Right renal pelvis (tissue), 4 donors: ENCODE measurements at places on chromosomes 12 and 14.

DNA sequence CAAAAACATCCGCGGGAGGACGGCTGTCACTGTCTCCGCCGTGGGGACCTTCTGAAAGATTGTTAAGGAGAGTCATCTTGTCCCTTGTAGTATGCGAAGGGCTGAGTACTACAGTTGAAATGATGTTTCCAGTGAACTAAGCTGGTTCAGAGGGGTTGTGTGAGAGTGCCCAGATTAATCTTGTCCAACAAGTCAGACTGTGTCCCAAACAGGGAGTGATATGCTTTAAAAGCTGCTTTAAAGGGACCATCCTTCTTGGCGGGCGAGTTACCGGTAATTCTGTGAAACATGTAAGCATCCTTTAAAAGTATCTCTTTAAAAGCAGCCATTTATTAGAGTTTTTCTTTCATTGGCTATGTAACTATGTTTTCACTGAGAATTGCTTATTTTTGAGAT, 1.1 kb downstream of the WDR20 start:
- DNase-seq: no peak

DNA sequence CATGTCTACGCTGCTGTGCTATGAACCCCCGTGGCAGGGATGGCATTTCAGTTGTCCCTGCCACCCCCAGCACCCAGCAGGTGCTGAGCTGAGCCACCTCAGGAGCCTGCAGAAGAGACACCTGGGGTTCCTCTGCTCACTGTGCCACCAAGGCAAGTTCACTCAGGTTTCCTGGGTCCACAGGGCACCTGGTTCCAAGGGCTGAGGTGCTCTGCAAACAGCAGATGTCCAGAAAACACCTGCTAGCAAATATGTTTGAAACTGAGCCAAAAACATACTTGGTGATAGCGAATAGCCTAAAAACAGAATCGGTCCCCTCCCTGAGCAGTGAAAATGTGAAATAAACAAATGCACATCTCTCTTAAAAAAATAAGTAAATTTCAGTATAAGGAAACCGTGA, 35.6 kb upstream of the GPR68 start:
- no peak for DNase-seq

DNA sequence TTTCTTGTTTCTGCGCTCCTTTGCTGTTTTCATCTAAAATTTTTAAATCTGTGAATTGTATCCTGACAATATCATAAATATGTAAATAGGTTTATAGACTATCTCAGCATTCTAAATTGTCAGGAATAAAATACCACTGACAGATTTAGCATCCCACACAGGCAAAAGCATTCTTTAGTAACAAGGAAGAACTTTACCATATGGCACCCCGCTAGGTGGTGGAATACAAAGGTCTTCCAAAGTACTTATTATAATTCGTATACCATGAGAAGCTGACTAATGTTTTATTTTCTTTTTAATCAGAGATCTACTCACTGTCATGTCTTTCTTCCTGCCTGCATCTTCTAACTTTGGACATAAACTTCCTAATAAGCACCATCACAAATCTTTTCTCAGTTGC, 328.8 kb upstream of the NOVA1 start:
- no peak for DNase-seq

- no peak for DNase-seq
These were observed 4.8 kb upstream of the AMN start for GRCh38 chr14:102917469-102918211.

DNA sequence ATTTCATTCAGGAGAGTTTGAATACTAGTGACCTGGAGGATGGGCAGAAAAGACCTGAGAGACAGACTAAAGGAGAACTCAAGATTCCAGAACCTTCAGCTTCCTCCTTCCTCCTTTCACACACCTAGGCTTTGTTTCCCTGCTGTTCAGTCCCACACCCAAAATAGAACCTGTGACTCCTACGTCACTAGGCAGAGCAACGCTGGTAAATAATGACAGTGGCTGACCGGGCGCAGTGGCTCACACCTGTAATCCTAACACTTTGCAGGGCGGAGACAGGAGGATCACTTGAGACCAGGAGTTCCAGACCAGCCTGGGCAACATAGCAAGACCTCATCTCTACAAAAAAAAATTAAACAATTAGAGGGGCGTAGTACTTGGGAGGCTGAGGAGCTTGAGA, 166.4 kb upstream of the FKBP4 start:
- DNase-seq: no peak

- no peak for DNase-seq
These were observed 24.9 kb downstream of the CRACR2A start for GRCh38 chr12:3727877-3728632.

GRCh38 chr14:92656306-92657081, 91.9 kb downstream of the LGMN start:
- DNase-seq: no peak

GRCh38 chr12:88658009-88658408, 77.7 kb upstream of the KITLG start:
- DNase-seq: no peak

GRCh38 chr12:44246482-44247105, 410.7 kb downstream of the TMEM117 start:
- DNase-seq: no peak

DNA sequence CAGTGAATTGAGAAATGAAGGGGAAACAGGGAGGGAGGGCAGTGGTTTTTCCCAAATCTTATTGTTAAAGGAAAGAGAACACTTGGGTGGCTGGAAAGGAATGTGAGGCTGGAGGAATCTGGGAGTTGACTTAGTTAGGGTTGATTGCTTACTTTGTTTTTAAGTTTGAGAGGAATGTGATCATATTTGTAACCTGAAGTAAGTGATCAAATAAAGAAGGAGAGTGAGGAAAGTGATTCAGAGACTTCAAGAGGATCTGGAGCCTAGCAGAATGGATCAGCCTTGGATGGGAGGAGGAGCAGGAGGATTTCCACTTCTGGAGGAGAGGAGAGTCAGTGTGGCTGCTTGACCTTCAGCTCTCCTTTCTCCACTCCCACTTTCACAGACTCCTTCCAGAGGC, 6.0 kb upstream of the LRP6 start:
- no peak for DNase-seq

DNA sequence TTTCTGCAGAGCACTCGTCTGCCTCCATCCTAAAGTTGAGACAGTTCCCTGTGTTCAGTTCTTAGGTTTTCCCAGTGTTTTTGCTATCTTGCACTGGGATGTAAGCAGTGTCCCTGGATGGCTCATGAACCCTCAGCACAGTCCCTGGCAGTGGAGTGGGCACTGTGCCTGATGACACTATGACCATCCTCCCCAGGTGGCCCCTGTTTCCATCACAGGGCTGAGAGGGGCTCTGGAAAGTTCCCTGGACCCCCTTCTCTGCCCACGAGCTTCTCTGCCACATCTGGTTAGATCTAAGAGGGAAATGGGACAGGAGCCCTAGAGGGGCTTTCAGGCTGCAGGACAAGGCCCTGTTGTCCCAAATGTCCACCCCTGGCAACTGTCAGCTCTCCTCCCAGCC, 249.8 kb upstream of the SFSWAP start:
- DNase-seq: no peak

GRCh38 chr12:51011955-51012354, 14.2 kb downstream of the SLC11A2 start:
- DNase-seq: no peak

DNA sequence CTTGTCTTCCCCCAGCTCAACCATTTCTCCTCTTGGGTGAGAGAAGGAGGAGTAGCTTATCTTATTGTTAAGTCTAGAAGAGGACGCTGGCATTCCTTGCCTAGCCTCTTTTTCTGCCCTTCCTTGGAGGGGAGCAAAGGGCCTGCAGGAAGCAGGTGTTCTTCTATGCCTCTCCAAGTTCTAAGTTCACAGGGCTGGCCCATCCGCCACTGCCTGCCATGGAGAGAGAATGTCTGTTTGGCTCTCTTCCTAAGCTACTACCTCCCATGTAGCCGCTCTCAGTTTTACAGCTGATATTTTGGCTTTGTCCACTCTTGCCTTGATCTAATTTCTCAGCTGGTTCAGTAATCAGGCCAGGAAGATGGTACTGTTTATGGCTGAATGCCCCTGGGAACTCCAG, 201.2 kb downstream of the NTF3 start:
- no peak for DNase-seq

DNA sequence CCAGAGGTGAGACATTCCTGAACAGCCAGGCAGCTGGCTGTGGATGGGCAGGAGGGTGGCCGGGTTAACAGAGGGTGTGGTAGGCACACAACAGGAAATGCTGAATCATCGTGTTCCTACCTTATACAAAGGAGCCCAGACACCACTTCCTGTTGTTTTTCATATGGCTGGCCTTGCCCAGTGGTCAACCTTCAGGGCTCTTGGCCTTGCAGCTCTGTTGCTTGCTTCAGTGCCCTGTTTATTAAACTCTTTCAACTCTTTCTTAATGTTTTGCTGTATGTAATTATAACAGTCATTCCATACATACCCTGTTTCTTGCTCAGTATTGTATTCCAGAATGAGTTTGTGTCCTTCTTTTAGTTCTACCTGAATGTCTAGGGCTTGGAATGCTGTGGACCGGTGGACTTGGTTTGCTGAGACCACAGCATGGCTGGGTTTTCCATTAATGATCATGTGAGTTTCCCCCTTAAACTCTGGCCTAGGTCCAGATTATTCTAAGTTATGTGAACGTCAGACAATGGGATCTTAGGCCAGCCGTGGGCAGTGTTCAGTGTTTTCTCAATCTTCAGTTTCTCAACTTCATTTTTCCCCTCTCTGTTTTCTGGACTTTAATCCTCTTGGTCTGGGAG, 11.9 kb downstream of the CFAP54 start:
- DNase-seq: no peak

DNA sequence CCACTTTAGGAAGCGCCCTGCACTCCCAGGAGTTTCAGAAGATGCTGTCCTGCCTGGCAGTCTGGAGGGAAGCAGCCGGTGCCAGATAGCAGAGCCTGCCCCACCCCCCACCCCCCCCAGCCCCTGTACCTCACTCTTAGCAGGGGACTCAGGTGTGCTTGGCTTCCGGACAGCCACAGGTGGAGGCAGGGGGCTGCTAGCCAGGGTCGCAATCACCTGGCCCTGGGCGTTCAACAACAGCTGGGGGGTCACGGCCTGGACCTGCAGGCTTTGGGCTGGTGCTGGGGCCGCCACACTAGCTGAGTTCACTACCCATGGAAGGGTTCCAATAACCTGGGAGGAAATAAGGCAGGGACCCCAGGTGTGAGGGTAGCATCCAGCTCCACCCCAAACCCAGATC, 22.0 kb downstream of the POU6F1 start:
- no peak for DNase-seq

DNA sequence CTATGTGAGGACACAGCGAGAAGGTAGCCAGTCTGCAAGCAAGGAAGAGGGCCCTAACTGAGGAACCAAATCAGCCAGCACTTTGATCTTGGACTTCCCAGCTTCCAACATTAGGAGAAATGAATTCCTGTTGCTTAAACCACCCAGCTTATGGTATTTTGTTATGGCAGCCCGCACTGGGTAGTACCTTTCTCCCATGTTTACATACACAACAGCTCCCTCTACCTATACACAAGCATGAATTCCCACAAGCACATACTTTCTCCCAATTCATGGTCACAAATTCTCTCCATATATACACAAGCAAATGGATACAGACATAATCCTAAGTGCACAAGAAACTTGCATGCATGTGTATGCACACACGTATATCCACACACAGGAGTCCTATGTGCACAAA, 7.4 kb downstream of the ITGB7 start:
- no peak for DNase-seq

GRCh38 chr12:64105026-64105425, 117.1 kb downstream of the KICS2 start:
- DNase-seq: no peak

GRCh38 chr14:47240748-47241437, 434.5 kb downstream of the MDGA2 start:
- no peak for DNase-seq

DNA sequence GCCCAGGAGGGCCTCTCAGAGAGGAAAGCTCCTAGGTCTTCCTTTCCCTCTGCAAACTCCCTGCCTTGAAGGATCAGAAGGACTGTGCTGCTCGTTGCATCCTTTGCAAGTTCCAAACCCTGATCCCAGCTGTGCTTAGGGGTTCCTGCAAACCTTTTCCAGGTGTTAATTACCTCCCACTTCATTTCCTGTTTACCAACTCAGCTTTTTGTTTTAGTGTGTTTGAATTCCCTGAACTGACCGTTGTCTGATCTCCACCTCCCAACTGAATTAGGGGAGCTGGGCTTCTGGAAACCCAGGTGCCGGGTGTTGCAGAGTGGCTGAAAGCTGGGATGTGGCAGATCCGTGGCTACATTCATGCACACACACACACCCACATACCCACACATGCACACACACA, 20.6 kb upstream of the BDKRB1 start:
- no peak for DNase-seq

- DNase-seq: no peak
These were observed 41.4 kb upstream of the TUNAR start for GRCh38 chr14:95835121-95835730.

DNA sequence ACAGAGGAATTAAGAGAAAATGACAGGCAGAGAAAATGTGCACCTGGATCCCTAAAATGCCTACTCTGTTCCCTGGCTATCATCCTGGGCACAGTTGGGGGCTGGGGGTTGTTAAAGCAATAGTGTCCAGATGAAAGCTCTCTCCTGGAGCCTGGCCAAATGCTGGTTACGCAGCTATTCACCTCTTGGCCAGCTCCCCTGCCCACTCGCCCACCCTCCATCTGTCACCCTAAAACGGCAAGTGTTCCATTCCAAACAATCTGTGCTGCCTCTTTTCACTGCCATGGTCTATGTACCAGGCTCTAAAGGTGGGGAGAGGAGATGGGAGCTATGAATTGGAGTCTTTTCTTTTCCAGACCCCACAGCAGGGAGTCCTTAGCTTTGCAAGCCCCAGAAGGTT, 24.7 kb upstream of the NPFF start:
- no peak for DNase-seq

DNA sequence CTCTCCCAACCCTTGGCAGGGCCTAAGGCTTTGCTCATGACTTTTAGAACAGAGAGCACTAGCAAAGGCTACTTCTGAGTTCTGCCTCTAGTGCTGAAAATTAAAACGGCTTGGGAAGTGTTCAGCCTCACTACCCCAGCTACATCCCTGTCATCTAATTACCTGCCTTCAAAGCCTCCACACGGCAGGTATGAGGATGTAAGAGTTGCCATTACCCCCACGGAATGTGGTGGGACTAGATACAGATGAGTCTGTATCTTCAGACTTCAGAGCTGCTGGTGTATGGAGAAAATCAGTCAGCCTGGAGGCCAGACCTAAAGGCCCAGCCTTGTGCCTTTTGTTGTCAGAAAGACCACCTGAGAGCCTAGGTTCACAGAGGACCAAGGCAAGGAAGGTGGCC, 214.6 kb upstream of the NOS1 start:
- DNase-seq: no peak
